ENCODE measurements at places on chromosomes 1 and 21. TPM values are rescaled to one million over a fixed set of nuclear protein-coding genes. Genes with fewer than 3 reads are reported as not detected.

The CADM3 gene
- total RNA-seq: 19.8 TPM

The GABPB2 gene
- total RNA-seq: 17.3 TPM

The MFAP2 gene
- 1.9 TPM for total RNA-seq

The LMX1A gene
- 1.1 TPM for total RNA-seq

GRCh38 chr1:13873032-13873431 lies 173.0 kb downstream of the PRDM2 start:
- H3K4me1 ChIP-seq: no peaks in the 10 kb centered on the region
- no peak for DNase-seq
- H3K27me3 ChIP-seq: no peaks in the 10 kb centered on the region
- no peaks in the 10 kb centered on the region for H3K36me3 ChIP-seq
- no peak overlapping the region for H3K4me3 ChIP-seq

DNA sequence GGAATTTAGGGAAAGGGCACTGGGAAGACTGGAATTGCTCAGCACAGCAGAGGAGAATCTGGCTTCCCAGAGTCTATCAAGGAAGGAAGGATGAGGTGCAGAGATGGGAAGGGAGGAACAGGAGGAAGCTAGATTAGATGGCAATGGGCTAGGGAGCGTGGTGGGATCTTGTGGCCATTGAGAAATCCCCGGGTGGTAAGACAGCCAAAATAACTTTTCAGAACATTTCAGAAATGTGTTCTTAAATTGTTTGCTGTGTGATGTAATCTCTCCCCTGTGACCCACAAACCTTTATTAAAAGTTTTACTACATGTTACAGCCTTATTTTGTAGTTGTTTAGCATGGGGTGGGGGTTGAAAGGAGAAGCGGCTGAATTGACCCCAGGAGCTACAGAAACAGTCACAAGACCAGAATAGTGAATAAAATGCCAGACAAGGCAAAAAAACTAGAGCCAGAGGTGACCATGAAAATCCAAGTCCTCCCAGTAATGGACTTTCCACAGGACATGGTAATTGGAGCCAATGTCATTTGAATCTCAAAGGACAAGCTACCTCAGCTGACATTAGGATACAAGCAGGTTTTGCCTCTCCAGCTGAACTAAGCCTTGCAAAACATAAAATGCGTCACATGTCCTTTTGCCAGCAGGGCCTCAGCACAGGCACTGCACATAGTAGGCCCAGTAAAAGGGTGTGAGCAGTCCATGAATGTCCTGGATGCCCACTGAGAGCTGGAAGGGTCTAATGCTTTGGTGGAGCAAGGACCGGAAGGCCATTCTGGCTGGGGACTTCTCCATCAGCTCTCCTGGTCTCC lies 980 bp upstream of the AHCYL1 start:
- H3K27me3 ChIP-seq: no peaks in the 10 kb centered on the region
- H3K4me3 ChIP-seq: no peak overlapping the region
- H3K4me1 ChIP-seq: peaks cover 47% of the 10 kb centered on the region

The PLA2G2D gene
- not detected for total RNA-seq

- no peaks in the 10 kb centered on the region for H3K4me1 ChIP-seq
- H3K27ac ChIP-seq: no peak overlapping the region
- DNase-seq: no peak
- no peak overlapping the region for H3K4me3 ChIP-seq
These were observed 23.3 kb upstream of the ACBD6 start for GRCh38 chr1:180525715-180526039.

DNA sequence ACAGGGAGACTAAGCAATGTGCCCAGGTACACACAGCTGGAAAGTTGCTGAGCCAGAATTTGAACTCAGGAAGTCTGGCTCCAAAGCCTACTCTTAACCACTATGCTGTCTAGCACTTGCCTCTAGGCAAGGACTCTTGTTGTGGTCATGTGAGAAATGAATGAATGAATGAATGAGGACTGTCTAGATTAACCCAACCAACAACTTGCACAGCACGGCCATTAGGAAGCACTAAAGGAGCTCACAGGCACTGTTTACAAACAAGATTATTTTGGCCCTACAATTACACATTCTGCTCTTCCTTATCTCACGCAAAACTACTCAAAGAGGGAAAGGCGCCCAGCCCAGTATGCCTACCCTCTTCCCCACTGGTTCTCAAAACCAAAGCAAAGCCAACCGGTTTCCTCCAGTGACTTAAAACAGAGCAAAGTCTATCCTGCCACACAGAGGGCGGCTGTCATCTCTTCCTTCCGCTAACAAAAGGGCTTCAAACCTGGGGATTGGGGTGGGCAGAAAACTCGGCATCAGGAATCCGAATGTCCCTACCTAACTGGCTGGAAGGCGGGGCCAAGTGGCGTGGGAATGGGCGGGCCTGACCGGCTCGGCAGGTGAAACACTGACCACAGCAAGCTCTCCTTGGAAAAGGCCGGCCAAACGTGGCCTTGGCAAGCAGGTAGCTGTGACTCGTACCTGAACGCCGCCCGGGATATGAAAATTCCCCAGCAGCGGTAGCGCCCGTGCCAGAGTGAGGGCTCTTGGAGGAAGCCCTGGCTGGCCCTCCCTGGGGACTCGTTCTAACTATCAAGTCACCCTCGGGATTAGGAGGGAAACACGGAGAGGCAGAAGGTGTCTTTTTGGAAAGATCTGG lies 948 bp downstream of the STK40 start:
- peak overlapping the region; percentile 97 for H3K27ac ChIP-seq
- peak; percentile 87 for DNase-seq
- H3K36me3 ChIP-seq: no peaks in the 10 kb centered on the region
- H3K4me1 ChIP-seq: peaks cover 24% of the 10 kb centered on the region
- H3K27me3 ChIP-seq: no peaks in the 10 kb centered on the region

The TSPEAR gene
- not detected for total RNA-seq

GRCh38 chr1:22379566-22379965 lies 72.1 kb upstream of the ZBTB40 start:
- H3K4me3 ChIP-seq: no peak overlapping the region
- H3K27me3 ChIP-seq: no peaks in the 10 kb centered on the region

DNA sequence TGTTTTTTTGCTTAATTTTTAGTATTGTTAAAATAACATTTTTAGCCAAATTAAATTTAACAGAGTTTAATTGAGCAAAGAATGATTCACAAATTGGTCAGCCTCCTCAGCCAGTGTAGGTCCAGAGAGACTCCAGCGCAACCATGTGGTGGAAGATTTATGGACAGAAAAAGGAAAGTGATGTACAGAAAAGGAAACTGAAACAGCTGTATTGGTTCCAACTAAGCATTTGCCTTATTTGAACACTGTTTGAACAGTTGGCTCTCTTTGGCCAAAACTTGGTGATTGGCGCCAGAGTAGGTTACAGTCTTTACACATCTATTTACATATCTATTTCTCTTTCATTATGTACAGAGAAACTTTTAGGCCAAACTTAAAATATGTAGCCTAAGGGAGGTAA lies 19.4 kb downstream of the RPS6KC1 start:
- no peaks in the 10 kb centered on the region for H3K4me1 ChIP-seq
- no peak for DNase-seq
- no peaks in the 10 kb centered on the region for H3K36me3 ChIP-seq
- no peak overlapping the region for H3K4me3 ChIP-seq

DNA sequence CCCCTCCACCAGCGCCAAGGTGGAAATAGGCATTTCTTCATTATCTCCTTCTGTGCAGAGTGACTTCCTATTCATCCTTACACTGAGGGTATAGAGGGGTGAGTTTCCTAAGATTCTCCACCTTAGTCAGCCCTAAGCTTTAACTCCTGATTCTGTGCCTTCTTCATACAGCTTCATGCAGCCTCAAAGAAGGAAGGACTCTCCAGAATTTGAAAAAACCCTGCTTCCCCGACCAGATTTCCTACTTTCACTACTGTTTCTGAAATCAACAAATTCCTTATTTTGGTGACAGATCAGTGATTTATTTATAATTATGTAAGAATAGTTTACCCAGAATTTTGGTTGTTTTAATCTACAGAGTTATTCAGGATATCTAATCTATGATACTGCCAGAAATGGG lies 28.6 kb downstream of the GFI1 start:
- no peak for DNase-seq
- H3K4me1 ChIP-seq: no peaks in the 10 kb centered on the region
- no peaks in the 10 kb centered on the region for H3K36me3 ChIP-seq
- H3K27me3 ChIP-seq: no peaks in the 10 kb centered on the region
- H3K4me3 ChIP-seq: no peak overlapping the region

DNA sequence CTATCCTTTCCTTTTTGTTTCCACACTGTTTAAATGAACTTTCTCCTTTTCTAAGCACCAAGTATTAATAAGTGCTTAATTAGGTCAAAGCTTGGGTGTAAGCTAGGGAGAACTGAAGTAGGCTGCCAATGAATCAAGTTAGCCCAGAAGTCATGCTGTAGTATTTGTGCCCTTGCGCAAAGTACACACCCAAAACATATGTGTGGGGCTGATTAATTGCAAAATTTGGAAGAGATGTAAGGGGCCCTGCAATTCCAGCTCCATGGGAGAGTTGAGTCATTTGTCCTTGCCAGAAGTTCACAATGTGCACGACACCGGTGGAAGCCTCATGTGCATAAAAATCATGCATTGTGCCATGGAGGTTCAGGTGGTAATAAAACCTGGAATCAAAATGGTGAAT lies 18.6 kb upstream of the NTNG1 start:
- H3K4me3 ChIP-seq: no peak overlapping the region
- H3K36me3 ChIP-seq: no peaks in the 10 kb centered on the region
- DNase-seq: no peak
- H3K27ac ChIP-seq: no peak overlapping the region
- H3K27me3 ChIP-seq: no peaks in the 10 kb centered on the region
- H3K4me1 ChIP-seq: no peaks in the 10 kb centered on the region

DNA sequence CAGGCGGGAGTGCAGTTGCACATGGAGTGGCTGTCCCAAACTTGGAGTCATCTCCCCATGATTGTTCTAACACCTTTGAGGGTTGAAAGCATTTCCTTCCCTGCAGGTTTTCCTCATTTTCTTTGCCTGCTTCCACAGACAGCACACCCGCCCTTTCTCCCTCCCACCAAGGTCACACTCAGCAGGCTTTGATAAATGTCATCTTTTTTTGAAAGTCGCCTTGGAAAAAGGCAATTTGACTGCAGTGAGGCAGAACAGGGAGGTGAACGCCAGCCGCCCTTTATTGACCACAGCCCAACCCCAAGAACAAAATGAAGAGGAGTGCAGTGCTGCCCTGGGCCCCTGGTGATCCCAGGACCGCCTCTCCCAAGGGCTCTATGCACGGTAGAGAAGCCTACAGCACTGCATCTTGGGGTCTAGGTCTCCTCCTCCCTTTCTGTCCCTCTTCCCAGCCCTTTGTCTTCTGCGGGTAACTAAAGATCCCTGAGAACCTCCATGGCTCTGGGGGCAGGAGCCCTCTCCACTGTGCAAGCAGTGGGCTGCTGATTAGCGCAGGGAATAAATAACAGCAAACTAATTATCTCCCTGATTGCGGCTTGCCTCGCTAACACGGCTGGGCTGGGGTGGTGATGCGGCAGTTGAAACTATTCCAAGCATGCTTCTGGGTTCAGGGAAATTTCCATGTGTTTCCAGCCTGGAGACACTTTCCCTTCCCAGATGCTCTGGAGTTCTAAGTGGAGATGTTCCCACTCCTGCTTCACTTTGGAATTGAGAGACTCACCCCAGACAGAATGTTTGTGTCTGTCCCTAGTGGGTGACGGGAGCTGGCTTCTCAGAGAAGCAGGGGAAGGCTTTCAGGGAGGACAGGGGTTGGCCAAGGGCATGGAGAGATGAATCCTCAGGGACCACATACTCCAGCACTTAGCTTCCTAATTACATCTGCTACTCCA lies 11.8 kb upstream of the AMIGO1 start:
- DNase-seq: no peak
- H3K27ac ChIP-seq: no peak overlapping the region
- no peaks in the 10 kb centered on the region for H3K27me3 ChIP-seq
- H3K4me3 ChIP-seq: no peak overlapping the region

Data from Peyer's patch (tissue), 4 donors.